ENCODE measurements at places on chromosomes 13 and 19.

DNA sequence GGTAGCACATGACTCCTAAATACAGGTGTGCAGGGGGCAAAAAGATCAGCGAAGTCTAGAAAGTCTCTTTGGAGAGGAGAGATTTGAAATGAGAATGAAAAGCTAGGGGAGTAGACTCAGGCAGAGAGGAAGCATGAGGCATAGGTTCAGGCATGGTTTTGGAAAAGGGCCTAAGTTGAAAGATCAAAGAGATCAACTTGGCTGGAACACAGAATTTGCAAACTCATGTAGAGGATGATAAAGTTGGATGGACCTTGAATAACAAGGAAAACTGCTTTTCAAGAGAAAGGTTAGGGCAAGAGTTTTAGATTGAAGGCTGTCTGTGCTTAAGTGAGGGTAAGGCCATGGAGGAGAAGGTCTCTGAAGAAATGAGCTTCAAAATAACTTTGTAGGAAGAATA lies 47.4 kb upstream of the UBAC2 start:
- no peak for DNase-seq

GRCh38 chr19:15529774-15530372 lies 21.5 kb downstream of the CYP4F22 start:
- no peak for DNase-seq

- DNase-seq = no peak
Observed at GRCh38 chr13:91292630-91293221, 54.8 kb upstream of the MIR17HG start.

- no peak for DNase-seq
Observed at GRCh38 chr13:34591900-34592529, 350.1 kb upstream of the NBEA start.

GRCh38 chr13:73138638-73139491 lies 80.1 kb downstream of the KLF5 start:
- DNase-seq = no peak

- no peak for DNase-seq
Observed at GRCh38 chr19:6707658-6708018, 12.8 kb downstream of the C3 start.

DNA sequence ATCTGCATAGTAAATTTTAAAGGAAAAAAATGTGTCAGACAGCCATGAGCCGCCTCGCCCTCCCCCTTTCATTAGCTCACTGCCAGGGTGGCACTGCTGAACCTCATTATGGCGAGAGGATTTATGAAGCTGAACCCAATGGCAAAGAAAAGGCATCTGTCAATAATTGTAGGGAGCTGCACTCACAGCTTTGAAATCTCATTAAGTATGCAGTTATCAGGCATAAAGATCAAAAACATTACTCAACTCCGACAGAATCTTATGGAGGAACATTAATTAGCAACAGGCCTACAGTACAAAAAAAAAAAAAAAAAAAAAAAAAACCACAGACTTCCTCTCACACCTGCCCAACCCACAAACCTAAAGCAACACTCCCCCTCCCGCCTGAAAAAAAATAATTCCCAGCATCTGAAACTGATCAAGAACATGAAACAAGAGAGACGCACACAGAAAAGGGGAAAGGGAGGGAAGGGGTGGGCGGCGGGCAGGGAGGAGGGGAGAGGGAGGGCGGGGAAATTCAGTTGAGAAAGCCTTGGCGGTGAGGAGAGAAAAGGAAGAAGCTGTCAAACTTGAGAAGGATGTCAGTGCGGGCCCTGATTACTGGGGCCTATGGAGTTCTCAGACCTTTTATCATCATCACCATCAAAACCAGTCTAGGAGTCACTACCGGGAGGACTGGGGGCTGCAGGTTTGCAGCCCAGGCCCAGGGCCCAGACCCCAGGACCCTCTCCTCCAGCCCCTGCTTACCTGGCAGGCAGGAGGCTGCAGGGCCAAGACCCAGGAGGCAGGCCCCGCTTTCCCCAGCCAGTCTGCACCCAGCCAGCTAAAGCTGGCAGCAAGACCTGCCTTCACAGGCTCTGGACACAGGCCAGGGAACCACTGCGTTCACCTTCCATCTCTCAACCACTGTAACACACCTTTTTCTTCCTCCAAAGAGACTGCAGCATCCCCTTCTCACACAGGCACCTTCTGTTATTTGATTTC lies 8.9 kb downstream of the TSHZ3 start:
- no peak for DNase-seq

DNA sequence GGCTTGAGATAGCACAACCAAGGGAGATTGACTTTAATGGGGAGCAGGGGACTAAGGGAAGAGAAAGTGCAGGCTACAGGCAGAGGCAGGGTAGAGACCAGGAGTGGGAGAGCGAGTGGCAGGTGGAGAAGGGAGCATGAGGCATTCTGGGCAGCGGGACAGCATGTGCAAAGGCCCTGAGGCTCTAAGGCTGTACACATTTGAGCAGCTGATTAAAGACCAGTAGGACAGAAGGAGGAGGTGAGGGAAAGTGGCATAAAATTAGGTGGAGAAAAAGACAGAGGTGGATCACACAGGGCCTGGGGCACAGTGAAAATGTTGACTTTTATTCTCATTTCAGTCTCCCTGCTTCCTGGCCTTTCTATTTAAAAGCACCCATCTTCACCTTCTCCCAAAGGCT lies 74.4 kb downstream of the ALOX5AP start:
- DNase-seq = no peak

DNA sequence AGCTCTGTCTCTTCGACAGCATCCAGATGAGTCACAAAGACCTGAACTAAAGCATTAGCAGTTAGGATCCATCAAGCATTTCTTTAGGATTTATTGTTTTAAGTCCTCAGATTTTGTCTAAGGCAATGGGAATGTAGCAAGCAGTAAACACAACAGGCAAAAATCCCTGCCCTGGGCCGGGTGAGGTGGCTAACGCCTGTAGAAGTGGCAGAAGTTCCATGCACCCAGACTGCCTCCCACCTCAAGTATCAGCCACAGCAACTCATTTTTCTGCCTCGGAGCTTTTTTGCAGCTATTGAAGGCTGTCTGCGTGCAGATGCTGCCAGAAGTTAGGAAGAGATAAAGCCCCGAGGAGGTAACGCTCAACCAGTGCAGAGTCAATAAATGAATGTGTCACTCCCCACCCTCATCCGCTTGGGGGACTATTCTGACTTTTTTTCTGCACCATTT lies 47.1 kb upstream of the MRI1 start:
- no peak for DNase-seq

GRCh38 chr13:110506396-110506795 lies 55.1 kb downstream of the RAB20 start:
- no peak for DNase-seq

GRCh38 chr19:28631961-28632360 lies 581.0 kb downstream of the UQCRFS1 start:
- no peak for DNase-seq

DNA sequence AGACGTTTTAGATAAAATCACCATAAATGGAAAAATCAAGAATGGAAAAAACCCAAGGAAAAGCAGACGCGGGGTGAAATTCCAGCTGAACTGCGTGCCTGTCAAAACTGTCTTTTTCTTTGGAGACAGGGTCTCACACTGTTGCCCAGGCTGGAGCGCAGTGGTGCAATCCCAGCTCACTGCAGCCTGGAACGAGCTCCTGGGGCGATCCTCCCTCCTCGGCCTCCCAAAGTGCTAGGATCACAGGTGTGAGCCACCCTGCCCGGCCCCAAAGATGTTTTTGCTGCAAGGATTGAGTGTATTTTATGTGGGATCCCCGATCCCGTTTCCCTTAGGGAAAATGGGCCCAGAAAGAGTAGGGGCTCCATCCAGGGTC lies 875 bp upstream of the PEAK3 start:
- DNase-seq = no peak

Measured in SW 1271 (cell line).